CD4-positive, alpha-beta T cell (primary cell): ENCODE measurements at places on chromosomes 5 and 9.

- H3K27ac ChIP-seq: no peak overlapping the region
- peaks cover 12% of the 10 kb centered on the region for H3K27me3 ChIP-seq
- no peak for DNase-seq
- no peak overlapping the region for H3K4me3 ChIP-seq
- H3K36me3 ChIP-seq: no peaks in the 10 kb centered on the region
Measured at GRCh38 chr9:99605016-99605743, 216.5 kb upstream of the NR4A3 start.

DNA sequence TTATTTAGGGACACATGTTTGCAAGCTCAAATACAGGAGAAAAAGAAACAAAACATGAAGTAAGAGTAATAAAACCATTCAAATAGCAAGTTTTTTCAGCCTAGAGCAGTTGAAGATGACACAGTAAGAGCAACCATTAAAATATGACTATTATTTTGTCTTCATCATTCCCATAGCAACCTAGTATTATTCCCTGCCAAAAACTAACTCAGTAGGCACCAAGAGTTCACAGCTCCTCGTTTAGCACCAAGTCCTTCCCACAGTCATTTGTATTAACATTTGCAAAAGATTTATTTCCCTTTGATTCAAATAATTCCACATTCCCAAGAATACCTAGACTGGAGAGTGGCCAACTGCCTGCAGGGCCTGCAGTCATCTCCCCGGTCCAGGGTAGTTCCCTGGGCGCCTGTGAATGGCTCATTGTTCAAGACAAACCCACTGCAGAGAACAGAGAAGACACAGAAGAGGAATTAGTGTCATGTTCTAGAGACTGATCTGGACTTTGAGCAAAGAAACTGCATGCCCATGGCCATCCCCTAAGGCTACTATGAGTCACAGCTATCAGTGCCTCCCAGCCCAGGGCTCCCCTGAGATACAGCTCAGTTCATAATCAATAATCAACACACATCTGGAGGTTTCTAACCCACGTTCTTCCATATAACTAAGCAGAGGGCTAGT is 139.1 kb upstream of the MAP3K1 start:
- H3K4me3 ChIP-seq: no peak overlapping the region
- H3K36me3 ChIP-seq: no peaks in the 10 kb centered on the region

GRCh38 chr5:149046196-149046829 is 16.5 kb downstream of the SH3TC2 start:
- H3K4me1 ChIP-seq: no peaks in the 10 kb centered on the region
- no peak overlapping the region for H3K27ac ChIP-seq
- no peak overlapping the region for H3K4me3 ChIP-seq
- no peak for DNase-seq

DNA sequence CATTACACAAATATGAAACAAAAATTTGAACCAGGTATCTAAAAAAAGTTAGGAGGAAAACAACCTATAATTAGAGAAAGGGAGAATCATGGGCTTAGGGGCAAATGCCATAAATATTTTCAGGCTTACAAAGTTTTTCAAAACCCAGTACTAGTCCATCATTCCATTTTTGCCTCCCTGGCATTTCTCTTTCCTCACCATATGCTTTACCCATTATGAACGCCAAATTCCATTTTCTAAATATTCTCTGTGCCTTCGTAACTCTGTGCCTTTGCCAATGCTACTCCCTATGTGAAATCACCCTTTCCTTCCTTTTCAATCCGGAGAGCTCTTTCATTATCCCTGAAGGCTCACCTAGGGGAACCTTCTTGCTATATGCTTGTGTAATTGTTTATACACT is 434.1 kb downstream of the ZSWIM6 start:
- H3K4me1 ChIP-seq: no peaks in the 10 kb centered on the region
- H3K4me3 ChIP-seq: no peak overlapping the region
- no peak overlapping the region for H3K27ac ChIP-seq
- no peaks in the 10 kb centered on the region for H3K27me3 ChIP-seq
- H3K36me3 ChIP-seq: no peaks in the 10 kb centered on the region

DNA sequence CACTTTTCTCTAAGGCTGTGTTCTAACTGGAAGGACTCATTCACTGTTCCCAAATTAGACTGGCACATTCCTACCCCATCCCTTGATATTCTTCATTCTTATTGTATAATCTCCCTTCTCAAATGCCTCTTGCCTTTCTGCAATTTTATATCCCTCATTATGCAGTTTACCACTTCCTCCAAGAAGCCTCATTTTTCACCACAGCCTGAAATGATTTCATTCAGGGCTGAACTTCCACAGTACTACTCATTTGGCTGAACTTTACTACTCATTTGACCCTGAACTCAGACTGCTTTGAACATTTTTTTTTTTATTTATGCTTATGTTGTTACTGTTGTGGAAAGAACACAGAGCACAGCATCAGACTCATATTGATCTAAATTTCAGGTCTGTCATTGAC is 32.7 kb downstream of the GRIA1 start:
- no peaks in the 10 kb centered on the region for H3K36me3 ChIP-seq
- no peak for DNase-seq
- no peak overlapping the region for H3K4me3 ChIP-seq

- H3K4me3 ChIP-seq: no peak overlapping the region
- no peaks in the 10 kb centered on the region for H3K36me3 ChIP-seq
- no peak overlapping the region for H3K27ac ChIP-seq
- H3K27me3 ChIP-seq: peaks cover 39% of the 10 kb centered on the region
- no peak for DNase-seq
Measured at GRCh38 chr5:160310552-160311295, 1.6 kb downstream of the CCNJL start.

DNA sequence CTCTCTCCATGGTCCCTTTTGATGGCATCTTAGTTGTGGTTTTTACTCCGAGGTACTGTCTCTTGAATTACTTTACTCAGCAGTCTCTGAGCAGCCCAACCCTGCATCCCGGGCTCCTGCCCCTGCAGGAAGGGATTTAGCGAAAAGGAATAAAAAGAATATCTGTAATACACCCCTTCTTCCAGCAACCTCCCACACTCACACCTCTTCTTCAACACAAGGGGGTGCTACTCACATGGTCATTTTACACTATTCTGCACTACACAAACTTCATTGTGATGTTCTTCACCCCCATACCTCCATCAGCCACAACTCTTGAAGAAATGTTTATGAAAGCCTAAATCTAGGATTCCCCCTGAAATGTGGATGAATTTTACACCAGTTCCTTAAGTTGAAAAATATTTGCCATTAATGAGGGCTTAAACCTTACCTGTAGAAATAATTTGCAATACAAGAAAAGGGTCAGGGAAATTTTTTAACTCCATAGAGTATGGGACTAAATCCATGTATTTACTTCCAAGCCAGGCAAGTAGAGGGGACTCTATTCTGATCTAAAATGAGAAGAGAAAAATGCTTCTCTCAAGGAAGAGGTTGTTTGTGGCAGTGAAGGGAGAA is 26.0 kb downstream of the TPD52L3 start:
- peak; percentile 3 for DNase-seq
- H3K27me3 ChIP-seq: no peaks in the 10 kb centered on the region
- H3K27ac ChIP-seq: no peak overlapping the region
- no peaks in the 10 kb centered on the region for H3K4me1 ChIP-seq
